ENCODE measurements at places on chromosomes 12 and 14. TPM values are rescaled to one million over a fixed set of nuclear protein-coding genes. Genes with fewer than 3 reads are reported as not detected.

KRT4 gene
- total RNA-seq = not detected

GRCh38 chr14:48771717-48772116 lies 814.5 kb downstream of the RPS29 start:
- H3K4me1 ChIP-seq = no peaks in the 10 kb centered on the region
- no peaks in the 10 kb centered on the region for H3K27me3 ChIP-seq
- H3K4me3 ChIP-seq = no peak overlapping the region
- no peak for DNase-seq
- H3K27ac ChIP-seq = no peak overlapping the region

- DNase-seq = no peak
- no peak overlapping the region for H3K4me3 ChIP-seq
- peak overlapping the region; percentile 74 for H3K27ac ChIP-seq
- peaks cover 38% of the 10 kb centered on the region for H3K4me1 ChIP-seq
Measured at GRCh38 chr14:56005191-56006053, 112.8 kb upstream of the PELI2 start.

- DNase-seq = no peak
- no peak overlapping the region for H3K27ac ChIP-seq
- no peaks in the 10 kb centered on the region for H3K4me1 ChIP-seq
- H3K27me3 ChIP-seq = no peaks in the 10 kb centered on the region
Measured at GRCh38 chr14:26382901-26383685, 214.7 kb downstream of the NOVA1 start.

- DNase-seq = no peak
- no peaks in the 10 kb centered on the region for H3K4me1 ChIP-seq
- no peaks in the 10 kb centered on the region for H3K27me3 ChIP-seq
- H3K27ac ChIP-seq = no peak overlapping the region
- peaks cover 62% of the 10 kb centered on the region for H3K36me3 ChIP-seq
- no peak overlapping the region for H3K4me3 ChIP-seq
Measured at GRCh38 chr12:128801879-128802391, 21.8 kb downstream of the SLC15A4 start.
